Naive B cell (primary cell): ENCODE measurements at places on chromosomes 16 and 17.

- no peak overlapping the region for H3K27ac ChIP-seq
- no peaks in the 10 kb centered on the region for H3K36me3 ChIP-seq
- H3K4me1 ChIP-seq = peaks cover 32% of the 10 kb centered on the region
- no peak for DNase-seq
- no peak overlapping the region for H3K4me3 ChIP-seq
Measured at GRCh38 chr17:78256707-78257591, 25.5 kb downstream of the TMEM235 start.

DNA sequence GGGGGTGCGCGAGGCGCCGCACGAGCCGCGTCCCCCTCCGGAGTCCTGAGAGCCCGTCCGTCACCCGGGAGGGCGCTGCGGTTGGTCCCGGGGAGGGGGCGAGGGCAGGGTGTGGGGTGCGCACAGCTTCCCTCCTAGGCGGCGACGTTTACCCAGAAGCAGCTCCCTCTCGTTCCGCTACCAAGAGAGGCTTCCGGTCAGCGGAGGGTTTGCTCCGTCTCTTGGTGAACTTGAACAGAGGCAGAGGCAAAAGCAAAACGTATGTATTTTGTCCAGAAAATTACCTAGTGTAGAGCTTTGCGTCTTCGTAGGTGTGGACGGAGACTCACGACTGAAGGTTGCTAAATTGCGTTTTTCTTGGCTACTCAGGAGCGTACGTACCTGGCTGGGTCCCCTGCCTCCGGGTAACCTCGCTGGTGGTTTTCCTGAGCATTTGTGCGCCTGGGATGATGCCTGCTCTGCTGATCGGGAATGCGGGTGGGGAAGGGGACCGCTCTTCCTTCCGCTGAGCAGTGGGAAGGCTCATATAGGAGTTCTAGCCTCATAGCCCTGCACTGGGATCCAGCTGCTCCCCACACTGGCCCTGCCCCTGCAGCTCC lies 833 bp downstream of the WSCD1 start:
- DNase-seq = no peak
- H3K27me3 ChIP-seq = peaks cover 80% of the 10 kb centered on the region
- H3K27ac ChIP-seq = no peak overlapping the region
- peaks cover 14% of the 10 kb centered on the region for H3K4me1 ChIP-seq
- H3K4me3 ChIP-seq = no peak overlapping the region
- H3K36me3 ChIP-seq = no peaks in the 10 kb centered on the region

DNA sequence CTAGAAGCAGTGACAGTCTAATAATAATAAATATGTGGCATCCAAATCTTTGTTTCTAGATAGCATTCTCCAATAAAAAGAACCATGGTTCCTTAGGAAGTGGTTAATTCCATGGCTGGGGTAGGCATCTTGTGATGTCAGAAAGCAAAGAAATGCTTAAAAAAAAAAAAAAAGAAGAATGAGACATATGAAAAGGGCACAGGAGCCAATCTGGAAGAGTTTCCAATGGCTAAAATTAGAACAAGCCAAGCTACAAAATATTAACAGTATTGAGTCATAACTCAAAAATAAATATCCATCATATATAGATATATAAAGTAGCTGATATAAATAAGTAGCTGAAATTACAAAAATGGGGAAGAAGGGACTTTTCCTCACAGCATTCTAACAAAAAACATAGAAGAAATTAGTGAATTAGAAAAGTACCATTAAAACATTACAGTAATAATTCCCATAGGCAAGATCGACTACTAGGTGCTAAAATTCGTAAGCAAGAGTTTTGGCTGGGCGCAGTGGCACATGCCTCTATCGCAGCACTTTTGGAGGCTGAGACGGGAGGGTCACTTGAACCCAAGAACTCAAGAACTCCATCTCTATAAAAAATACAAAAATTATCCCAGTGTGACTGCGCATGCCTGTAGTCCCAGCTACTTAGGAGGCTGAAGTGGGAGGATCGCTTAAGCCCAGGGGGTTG lies 111.3 kb downstream of the TRIM37 start:
- peaks cover 9% of the 10 kb centered on the region for H3K36me3 ChIP-seq
- no peak overlapping the region for H3K4me3 ChIP-seq

GRCh38 chr17:82970818-82971590 lies 108.4 kb upstream of the METRNL start:
- H3K4me1 ChIP-seq = peaks cover 9% of the 10 kb centered on the region
- no peak overlapping the region for H3K27ac ChIP-seq
- DNase-seq = no peak
- H3K36me3 ChIP-seq = no peaks in the 10 kb centered on the region
- no peaks in the 10 kb centered on the region for H3K27me3 ChIP-seq

GRCh38 chr16:71708696-71709095 lies 15.8 kb downstream of the PHLPP2 start:
- H3K4me1 ChIP-seq = peaks cover 14% of the 10 kb centered on the region
- H3K27ac ChIP-seq = no peak overlapping the region
- no peaks in the 10 kb centered on the region for H3K36me3 ChIP-seq
- no peak overlapping the region for H3K4me3 ChIP-seq
- no peaks in the 10 kb centered on the region for H3K27me3 ChIP-seq

DNA sequence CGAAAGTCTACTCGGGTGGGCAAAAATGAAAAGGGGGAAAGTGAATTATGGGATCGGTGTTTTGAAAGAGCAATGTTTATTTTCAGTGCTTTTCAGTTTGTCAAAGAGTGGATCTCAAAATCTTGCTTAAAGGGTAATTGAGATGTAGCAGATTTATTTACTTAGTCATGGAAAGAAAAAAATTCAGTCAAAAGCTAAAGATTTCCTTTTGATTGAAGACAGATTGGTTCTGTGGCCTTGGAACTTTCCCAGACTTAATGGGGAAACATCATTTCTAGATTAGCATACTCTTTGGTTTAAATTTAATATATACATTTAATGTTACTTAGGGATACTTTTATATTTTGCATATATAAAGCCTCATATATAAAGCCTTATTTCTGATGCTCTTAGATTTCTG lies 20.6 kb downstream of the PRKAR1A start:
- no peak for DNase-seq
- H3K4me3 ChIP-seq = no peak overlapping the region
- peaks cover 28% of the 10 kb centered on the region for H3K36me3 ChIP-seq
- H3K4me1 ChIP-seq = no peaks in the 10 kb centered on the region
- H3K27me3 ChIP-seq = no peaks in the 10 kb centered on the region

- H3K4me1 ChIP-seq = peaks cover 13% of the 10 kb centered on the region
- no peaks in the 10 kb centered on the region for H3K36me3 ChIP-seq
- no peak overlapping the region for H3K4me3 ChIP-seq
- no peak for DNase-seq
- H3K27ac ChIP-seq = no peak overlapping the region
Measured at GRCh38 chr17:8284126-8284525, 4.3 kb upstream of the RANGRF start.

GRCh38 chr16:58863042-58863441 lies 128.9 kb upstream of the GOT2 start:
- no peaks in the 10 kb centered on the region for H3K36me3 ChIP-seq
- H3K4me1 ChIP-seq = no peaks in the 10 kb centered on the region
- no peak overlapping the region for H3K4me3 ChIP-seq
- H3K27ac ChIP-seq = no peak overlapping the region
- DNase-seq = no peak

DNA sequence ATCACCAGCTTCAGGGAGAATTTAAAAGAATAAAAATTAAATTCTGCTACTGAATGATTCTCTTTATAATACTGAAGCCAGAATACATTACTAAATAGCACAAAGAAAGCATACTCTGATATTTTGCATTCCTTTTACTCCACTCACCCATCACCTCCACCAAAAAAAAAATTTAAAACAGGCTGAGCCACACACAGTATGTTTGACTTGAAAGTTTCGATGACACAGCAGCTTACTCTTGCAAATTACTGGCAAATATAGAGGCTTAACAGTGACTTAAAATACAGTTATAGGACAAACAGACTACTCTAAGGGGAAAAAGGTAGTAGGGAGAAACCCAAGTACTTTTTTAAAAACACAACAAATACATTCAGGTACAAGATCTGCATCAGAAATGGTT lies 39.2 kb downstream of the GPATCH8 start:
- no peaks in the 10 kb centered on the region for H3K27me3 ChIP-seq
- H3K36me3 ChIP-seq = no peaks in the 10 kb centered on the region
- no peak overlapping the region for H3K27ac ChIP-seq
- no peak overlapping the region for H3K4me3 ChIP-seq
- H3K4me1 ChIP-seq = peaks cover 19% of the 10 kb centered on the region

- H3K4me1 ChIP-seq = peaks cover 4% of the 10 kb centered on the region
- no peak overlapping the region for H3K27ac ChIP-seq
- no peak overlapping the region for H3K4me3 ChIP-seq
- no peaks in the 10 kb centered on the region for H3K36me3 ChIP-seq
Measured at GRCh38 chr17:951325-952132, 28.0 kb downstream of the NXN start.
